Renal pelvis (tissue), 12 donors: ENCODE measurements at places on chromosomes 12 and 14.

DNA sequence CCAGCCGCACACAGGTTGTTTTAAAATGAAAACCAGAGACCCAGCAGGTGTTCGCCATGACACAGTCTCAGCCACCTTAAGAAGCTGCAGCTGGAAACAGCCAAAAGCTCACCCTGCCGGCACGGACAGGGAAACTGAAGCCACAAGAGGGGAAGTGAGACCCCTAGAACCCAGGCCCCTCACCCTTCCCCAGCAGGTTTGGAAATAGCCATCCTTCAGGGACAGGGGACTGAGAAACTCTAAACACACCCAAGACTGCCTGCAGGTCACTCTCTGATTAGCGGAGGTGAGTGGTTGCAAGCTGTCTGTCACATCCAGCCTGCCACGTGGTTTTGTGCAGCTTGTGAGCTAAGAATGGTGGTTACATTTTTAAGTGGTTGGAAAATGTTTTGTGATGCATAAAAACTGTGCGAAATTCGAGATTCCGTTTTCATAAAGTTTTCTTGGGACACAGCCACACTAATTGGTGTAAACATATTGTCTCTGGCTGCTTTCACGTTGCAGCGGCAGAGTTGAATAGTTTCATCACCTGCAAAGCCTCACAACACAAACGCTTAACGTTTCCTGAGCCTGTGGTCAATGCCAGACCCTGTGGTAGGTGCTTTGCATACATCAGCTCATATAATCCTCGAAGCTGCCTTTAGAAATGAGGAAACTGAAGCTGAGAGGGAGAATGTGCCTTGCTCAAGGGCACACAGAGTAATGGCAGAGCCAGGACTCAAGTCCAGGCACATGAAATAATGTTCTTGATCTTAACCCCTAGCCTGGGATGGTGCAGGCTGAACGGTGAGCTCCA lies 1.7 kb upstream of the SELPLG start:
- no peak for DNase-seq

GRCh38 chr14:26598081-26598671 lies 343 bp upstream of the NOVA1 start:
- peak; percentile 96 for DNase-seq

- DNase-seq = peak; percentile 92
These were observed 39.9 kb downstream of the CORO1C start for GRCh38 chr12:108691175-108691997.

DNA sequence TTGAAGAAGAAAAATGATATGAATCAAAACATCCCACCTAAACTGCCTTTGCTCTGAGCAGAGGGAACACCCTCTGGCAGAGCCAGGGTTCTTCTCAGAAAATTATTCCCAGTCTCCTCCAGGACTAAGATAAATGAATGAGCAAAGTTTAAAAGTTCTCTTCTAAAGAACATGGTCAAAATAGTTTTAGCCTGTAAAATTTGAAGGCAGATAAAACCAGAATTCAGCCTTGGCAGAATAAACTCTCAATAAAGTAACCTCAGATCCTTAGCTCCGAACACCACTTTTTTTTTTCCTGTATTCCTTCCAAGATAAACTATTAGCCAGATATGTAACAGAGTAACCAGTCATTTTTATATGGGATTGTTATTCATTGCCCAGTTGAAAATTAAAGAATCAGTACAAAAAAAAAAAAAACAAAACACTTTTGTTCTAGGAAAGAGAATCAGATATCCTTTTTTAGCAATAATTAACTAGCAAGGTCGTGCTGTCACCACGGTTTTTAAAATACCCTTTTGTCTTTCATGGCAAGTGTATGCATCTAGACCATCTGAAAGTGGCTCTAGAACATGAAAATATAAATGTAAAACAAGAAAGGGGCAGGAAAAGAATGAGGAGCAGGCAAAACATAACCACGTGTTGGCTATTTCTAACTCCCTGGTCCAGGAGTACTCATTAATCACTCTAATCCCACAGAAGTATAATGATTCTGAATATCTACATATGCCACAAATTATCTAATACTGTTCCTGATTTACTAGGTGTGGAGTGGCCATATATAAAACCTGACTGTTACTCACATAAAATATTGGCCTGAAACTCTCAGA lies 60.8 kb downstream of the CAPZA3 start:
- no peak for DNase-seq

DNA sequence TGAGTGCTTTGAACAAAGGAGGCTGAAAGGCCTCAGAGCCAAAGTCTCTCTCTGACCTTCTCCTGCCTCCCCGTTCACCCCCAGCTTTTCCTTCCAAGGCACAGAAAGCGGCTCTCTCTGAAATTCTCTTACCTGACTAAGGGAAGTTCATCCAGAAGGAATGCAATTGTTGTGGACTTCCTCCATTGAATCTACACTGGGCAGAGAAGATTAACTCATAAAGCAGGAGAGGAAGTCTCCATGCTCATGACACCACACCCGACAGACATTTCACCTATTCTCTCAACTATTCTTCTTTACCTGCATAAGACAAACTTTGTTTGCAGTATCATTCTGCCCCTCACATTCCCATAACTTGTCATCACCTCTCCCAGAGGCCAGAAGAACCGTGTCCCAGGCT lies 129.3 kb upstream of the CCDC175 start:
- DNase-seq = no peak

DNA sequence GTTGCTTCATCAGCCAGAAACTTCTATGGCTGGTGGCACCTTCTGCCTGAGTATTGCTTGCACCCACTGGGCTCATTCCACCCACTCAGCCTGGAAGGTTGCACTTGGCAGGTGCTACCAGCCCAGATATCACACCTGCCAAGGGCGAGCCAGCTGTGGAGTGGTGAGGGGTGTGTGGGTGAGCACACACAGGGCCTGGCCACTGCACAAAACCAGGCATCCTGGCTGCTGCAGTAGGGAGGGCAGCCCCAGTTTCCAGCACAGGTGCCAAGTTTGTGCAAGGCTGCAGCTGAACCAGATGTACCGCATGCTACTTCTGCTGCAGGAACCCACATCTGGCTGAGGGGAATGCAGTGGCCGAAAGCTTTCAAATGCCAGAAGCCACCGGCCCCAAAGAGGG lies 1147.8 kb downstream of the FSCB start:
- DNase-seq = no peak

DNA sequence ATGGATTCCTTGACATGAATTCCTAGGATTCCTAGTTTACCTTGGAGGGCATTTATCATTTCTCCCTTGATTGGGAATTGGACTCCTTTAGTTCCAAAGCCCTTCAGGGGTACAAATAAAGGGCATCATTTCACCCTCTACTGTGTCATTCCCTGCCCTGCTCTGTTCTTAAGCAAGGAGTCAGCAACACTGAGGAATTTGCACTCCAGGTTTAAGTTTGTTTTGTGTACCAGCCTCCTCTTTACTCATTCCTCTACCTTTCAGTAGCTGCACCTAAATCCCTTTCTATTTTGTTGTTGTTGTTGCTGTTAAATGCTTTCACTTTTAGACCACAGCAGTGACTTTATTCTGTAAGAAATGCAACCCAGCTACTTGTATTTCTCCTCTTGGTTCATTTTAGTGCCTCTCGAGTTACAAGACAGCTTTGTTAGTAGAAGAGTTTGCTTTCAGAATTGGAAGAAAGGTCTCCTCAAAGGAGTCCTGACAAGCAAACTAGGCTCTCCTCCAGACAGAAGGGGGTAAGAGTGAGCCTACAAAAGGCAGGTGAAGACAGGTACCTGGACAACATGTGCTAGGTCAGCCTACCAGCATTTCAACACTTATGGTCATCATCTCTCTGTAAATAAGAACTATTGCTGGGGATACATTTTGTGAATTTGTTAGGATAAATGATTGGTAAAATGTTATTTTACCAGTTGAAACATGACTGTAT lies 90.0 kb downstream of the RMST start:
- DNase-seq = no peak

DNA sequence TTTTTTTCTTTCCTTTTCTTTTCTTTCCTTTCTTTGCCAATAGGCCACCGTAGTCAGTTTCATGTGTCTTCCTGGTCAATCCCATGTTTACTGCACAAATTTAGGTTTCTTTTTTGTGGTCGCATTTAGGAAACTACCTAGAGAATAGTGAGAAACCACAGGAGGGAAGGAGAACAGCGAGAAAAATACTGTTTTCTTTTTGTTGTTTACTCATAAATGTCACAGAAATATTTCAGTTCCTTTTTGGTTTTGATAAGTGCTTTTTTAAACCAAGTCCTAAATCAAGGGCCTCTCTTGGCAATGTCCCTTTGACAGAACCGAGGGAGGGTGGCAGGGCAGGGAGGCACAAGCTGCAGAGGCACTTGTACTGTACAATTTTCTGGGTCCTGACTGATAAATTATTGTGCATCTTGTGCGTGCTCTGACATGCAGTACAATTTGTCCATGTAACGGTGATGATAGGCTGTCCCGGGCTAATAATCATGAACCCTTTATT lies 326.1 kb downstream of the CACNA1C start:
- DNase-seq = no peak

DNA sequence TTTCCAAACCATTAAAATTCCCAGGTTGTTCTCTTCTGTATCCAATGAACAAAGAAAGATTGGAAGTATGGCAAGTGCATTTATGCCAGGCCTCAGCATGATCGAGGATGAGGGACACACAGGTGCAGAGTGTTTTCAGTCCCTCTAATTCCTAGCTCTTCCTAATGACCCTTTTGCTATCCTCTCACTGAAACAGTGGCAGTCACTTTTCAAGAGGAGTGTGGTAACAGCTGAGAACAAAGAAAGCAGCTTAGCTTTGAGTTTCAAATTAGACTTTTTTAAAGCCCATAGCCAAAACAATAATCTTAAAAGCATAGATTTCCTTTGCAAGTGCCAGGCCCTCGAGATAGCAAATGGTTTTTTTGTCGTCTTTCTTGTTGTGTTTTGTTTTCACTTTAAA lies 110.8 kb downstream of the KCNH5 start:
- DNase-seq = no peak

- DNase-seq = no peak
These were observed 26.1 kb upstream of the AACS start for GRCh38 chr12:125038976-125039625.

DNA sequence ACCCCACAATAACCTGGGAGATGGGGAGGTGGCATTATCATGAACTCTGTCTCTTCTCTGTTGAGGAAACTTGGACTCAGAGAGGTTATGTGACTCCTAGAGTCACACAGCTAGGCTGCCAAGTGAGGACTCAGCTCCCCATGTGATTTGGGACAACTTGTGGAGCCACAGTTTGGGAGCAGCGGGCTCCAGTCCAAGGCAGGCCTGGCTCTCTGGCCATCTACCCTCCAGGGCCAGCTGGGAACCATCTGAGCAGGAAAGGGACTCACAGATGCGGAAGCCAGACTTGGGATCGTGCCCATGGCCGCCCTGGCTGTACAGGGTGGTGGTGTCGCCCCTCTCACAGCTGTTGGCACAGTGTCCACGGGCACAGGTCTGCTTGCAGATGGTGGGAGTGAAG lies 59.1 kb downstream of the ISCA2 start:
- no peak for DNase-seq

DNA sequence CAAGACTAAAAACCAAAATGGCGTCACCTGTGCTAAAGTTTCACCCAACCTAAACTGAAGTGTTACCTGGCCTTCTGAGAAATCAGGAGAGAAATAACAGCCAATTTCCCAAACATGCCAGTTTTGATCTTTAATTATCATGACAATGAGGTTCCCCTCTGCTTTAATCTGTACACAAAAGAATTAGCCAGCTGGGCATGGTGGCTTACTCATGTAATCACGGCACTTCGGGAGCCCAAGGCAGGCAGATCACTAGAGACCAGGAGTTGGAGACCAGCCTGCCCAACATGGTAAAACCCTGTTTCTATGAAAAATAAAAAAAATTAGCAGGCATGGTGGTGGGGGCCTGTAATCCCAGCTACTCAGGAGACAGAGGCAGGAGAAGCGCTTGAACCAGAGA lies 4.9 kb downstream of the HEATR4 start:
- no peak for DNase-seq

DNA sequence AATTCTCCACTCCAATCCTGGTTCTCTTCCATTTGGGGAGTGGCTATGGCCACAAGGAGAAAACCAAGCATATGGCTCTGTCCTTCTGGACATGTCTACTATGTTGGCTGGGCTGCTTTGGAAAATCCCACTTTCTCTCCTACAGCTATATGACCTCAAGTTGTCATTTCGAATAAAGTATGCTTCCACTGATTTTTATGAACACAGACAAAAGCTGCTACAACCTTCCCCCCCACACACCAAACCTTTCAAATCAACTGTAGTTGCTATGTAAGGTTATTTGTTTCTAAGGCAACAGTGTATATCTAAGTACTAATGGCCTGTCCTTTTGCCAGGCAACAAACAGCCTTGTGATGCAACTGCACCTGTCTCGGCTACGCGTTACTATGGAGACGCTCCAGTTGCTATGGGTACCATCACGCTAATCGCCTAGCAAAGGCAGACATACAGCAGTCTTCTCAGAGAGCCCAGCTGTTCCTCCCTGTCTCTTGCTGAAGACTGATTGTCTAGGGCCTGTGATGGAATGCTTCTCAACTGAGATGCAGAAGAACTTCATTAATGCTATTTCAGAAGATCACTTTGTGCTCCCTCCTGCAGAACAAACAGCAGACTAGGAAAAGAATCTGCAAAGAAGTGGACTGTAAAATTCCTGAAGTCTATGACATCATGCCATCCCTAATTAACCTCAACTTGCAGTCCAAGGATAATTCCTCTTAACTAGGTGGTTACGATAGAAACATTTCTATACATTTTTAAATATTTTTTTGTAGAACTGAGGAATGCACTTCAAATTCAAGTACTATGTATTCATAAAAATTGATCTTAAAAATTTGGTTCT lies 67.6 kb downstream of the FOXN3 start:
- no peak for DNase-seq

- DNase-seq = no peak
These were observed 121.4 kb upstream of the PLEKHA5 start for GRCh38 chr12:19008102-19008501.

GRCh38 chr12:50825372-50825838 lies 17.3 kb upstream of the TMPRSS12 start:
- DNase-seq = peak; percentile 71

GRCh38 chr14:69504775-69505174 lies 20.2 kb downstream of the PLEKHD1 start:
- no peak for DNase-seq

GRCh38 chr12:54689984-54690383 lies 41.8 kb upstream of the DCD start:
- no peak for DNase-seq

DNA sequence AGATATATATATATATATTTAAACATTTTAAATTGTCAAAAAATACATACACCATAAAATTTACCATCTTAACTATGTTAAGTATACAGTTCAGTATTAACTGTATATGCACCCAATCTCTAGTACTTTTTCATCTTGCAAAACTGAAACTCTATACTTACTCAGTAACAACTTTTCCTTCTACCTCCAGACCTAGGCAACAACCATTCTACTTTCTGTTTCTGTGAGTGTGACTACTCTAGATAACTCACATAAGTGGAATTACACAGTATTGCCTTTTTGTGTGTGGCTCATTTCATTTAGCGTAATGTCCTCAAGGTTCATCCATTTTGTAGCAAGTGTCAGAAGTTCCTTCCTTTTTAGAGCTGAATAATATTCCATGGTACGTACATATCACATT lies 8.2 kb downstream of the FAM234B start:
- no peak for DNase-seq
